SJSA1 (cell line): ENCODE measurements at places on chromosomes 13 and 19. TPM values are rescaled to one million over a fixed set of nuclear protein-coding genes. Genes with fewer than 3 reads are reported as not detected.

The MUC16 gene
- not detected in 2 replicates for total RNA-seq

The LYPD5 gene
- total RNA-seq: 0.24 TPM in 1 of 2 replicates, not detected in the other

- no peak for DNase-seq
Observed at GRCh38 chr19:2351591-2351990, 8.5 kb upstream of the TMPRSS9 start.

- DNase-seq: no peak
Observed at GRCh38 chr13:34868733-34869132, 73.3 kb upstream of the NBEA start.
